Left ventricle myocardium inferior (tissue), 1 donor: ENCODE measurements at places on chromosomes 2 and 18.
A peak's percentile ranks its signal among the peaks of the same experiment; 100 is the strongest.

DNA sequence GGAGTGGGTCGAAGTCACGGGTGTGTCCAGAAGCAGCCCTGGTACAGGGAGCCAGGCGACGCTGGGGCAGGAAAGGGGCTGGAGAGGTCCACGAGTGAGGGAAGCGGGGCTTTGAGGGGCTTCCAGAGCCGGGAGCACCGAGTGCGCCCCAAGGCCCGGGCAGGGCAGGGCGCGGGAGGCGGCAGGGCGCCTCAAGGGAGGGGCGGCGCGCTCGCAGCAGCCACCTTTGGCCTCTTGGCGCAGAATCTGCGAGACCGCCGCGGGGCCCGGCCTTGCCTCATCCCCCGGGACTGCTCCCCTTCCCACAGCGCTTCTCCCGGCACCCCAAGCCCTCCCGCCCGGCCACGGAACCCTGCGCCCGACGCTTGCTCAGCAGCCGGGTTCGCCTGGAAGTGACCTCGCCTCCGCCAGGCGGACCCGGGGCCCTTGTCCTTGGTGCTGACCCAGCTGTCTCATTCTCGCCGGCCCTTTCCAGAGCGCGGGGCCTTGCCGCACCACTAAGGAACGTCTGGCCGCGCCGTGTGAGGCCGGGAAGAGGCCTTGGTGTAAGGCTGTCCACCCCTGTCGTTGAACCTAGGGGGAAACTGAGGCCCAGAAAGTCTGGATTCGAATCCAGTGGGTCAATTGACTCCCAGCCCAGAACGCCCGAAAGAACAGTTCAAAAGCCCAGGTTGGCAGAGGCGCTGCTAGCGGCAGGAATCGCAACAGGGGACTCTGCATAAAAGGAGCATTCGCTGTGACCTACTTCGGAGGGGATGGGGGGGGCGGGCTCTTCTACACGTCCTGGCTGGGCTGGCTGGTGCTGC lies 584 bp upstream of the DNER start:
- peak; percentile 42 for DNase-seq

GRCh38 chr2:56444339-56444738 lies 260.5 kb downstream of the CCDC85A start:
- DNase-seq, result no peak

GRCh38 chr18:67771271-67771670 lies 254.8 kb upstream of the DSEL start:
- DNase-seq, result no peak

DNA sequence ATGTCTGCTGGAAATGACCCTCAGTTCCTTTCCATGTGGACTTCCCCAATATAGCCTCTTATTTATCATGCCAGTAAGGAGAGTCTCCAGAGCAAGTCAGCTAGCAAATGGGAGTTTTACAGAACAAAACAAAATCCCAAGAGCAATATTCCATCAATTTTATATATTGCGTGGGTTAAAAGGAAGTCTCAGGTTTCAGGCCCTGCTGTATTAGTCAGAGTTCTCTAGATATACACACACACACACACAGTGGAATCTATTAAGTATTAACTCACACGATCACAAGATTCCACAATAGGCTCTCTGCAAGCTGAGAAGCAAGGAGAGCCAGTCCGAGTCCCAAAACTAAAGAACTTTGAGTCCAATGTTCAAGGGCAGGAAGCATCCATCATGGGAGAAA lies 102.8 kb upstream of the MAP2 start:
- DNase-seq, result no peak

- DNase-seq, result peak; percentile 16
Observed at GRCh38 chr18:26133652-26134051, at the start of gene PSMA8. Gene PSMA8, plus strand, starts transcription at chr18:26133869. Its CDS starts 97 bp downstream, at chr18:26133966.

GRCh38 chr18:24300703-24301102 lies 96.9 kb downstream of the OSBPL1A start:
- DNase-seq, result no peak

GRCh38 chr2:18345848-18346247 lies 214.6 kb downstream of the RDH14 start:
- no peak for DNase-seq

GRCh38 chr2:201816657-201817575 lies 10.6 kb downstream of the CDK15 start:
- no peak for DNase-seq

DNA sequence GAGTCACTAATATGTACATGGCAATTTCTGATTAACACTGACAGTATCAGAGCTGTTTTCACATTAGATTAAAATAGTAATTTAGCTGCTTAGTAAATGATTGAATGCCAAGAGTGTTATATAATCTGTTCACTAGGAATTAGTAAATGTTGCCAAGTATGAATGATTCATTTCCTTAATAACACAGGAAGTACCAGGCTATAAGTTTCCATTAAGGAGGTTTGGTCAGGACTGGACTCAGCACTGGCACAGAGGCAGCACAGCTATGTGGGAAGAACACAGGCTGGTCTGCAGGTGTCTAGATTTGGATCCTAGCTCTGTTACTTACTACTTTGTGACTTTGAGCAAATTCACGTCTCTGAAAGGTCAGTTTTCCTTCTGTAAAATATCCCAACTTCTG lies 97.2 kb downstream of the TDRD15 start:
- DNase-seq, result no peak

DNA sequence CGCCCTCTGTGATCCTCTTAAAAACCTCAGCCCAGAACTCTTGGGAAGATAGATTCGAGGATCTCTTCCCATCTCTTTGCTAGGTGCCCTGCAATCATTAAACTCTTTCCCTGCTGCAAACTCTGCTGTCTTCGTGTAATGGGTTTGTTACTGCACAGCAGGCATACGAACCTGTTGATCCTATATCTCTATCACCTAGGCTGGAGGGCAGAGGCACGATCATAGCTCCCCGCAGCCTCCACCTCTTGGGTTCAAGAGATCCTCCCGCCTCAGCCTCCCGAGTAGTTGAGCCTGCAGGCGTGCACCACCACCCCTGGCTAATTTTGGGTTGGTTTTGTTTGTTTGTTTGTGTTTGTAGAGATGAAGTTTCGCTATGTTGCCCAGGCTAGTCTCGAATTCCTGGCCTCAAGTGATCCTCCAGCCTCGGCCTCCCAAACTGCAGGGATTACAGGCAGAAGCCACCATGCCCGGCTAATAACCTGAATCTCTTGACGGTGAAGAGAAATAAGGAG lies 493 bp upstream of the BBS5 start:
- no peak for DNase-seq

DNA sequence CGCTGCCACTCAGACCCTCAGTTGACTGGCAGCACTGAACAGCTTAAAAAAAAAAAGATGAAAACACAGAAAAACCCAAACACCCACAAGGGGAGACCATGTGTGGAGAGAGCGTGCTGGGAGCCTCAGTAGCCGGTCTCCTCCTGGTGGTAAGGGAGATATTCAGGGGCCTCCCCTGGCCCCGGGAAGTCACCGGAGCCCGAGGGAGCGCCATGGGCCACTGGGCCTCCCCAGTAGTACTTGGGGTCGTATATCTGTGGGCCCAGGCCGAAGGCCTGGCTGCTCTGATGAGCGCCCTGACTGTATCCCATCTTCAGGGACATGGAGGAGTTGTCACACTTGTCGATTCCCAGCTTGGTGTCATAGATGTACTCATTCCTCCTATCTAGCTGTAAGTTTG lies 145.7 kb upstream of the TEKT4 start:
- no peak for DNase-seq

DNA sequence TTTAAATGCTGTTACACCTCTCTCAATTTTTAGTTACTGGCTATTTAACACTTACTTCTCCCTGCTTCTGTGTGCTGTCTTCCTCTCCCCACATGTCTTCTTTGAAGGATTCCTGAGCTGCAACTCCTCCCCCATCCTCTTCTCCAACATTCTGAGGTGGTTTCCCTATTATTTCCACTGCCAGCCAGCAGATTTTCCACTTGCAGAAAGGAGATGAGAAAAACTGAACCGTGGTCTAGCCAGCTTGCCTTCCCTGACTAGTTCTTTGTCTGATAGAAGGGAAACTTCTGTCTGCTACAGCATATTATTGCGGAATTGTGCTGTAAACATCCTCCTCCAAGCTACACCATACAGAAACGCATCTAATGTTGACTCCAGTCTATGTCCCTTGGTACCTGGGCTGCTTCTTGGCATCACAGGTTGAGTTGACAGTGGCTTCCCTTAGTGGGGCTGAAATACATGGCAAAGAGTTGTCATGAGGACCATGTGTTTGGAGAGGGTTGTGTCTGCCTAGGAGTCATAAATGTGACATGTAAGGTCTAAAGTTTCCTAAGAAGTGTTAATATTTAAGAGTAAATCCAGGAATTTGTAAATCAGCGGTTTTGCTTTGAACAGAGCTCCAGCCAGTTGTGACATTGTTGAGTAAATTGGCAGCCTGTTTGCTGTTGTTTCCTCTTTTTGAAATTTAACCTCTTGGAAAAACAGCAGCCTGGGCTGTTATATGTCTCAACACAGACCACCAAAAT lies 68.3 kb upstream of the RND3 start:
- no peak for DNase-seq

- no peak for DNase-seq
Observed at GRCh38 chr2:5315512-5315911, 376.7 kb upstream of the SOX11 start.

DNA sequence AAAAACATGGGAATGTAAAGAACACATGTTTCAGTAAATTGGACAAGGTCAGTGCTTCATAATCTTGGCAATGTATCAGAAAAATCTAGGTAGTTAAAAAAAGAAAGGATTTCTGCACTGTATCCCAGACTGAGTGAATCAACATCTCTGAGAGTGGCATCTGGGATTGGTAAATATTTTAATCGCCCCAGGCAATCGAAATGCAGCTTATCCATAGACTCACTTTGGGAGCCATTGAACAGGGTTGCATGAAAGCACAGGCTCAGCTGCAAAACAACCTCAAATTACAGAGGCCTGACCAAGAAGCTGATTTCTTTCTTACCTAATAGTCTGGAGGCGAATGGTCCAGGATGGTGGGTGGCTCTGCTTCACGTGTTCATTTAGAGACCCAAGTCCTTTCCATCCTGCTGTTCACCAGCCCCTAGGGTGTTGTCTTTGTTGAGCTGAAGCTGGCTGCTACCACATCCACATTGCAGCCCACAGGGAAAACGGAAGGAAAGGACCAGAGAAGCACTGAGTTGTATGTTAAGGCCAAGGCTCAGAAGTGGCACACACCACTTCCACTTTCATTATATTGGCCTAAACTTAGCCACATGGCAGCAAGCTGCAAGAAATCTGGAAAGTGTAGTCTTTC lies 59.0 kb downstream of the MOGAT1 start:
- DNase-seq, result no peak

GRCh38 chr2:34601561-34601960 lies 1002.5 kb upstream of the FAM98A start:
- no peak for DNase-seq

DNA sequence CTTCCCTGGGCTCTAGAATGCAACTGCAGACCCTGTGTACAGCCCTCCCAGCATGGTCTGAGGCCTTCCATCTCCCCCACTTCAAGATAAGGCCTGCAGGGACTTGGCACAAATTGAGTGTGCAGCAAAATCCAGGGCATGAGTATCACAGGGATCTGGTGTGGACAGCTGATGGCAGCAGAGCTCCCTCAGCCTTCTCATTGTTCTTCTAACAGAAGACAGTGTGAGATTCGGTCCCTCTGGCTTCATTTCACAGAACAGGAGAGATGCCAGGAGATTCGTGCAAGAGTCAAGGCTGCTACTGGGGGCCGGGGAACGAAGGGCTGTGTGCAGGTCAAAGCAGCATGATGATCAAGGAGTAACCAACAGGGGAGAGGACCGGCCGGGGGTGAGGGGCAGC lies 85.8 kb downstream of the UXS1 start:
- DNase-seq, result no peak

DNA sequence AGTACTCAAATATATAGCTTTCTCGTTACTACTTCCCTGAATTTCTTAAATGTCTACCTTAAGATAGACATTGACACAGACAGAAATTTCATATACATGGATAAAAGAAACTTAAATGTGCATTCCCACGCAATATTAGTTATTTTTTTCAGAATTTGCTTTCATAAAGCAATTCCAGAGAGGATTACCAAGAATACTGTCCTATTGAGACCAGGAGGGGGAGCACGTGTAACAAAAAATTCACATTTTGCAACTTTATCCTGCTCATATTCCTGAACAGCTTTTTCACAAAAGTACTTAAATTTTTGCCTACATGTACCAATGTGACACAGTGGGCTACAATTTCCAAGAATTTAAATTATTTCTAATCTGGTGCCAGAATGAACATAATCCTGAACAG lies 30.7 kb upstream of the ERCC3 start:
- DNase-seq, result no peak

GRCh38 chr2:121283670-121284462 lies 1.1 kb downstream of the TFCP2L1 start:
- no peak for DNase-seq

GRCh38 chr18:61225336-61225735 lies 107.9 kb upstream of the CDH20 start:
- DNase-seq, result no peak

DNA sequence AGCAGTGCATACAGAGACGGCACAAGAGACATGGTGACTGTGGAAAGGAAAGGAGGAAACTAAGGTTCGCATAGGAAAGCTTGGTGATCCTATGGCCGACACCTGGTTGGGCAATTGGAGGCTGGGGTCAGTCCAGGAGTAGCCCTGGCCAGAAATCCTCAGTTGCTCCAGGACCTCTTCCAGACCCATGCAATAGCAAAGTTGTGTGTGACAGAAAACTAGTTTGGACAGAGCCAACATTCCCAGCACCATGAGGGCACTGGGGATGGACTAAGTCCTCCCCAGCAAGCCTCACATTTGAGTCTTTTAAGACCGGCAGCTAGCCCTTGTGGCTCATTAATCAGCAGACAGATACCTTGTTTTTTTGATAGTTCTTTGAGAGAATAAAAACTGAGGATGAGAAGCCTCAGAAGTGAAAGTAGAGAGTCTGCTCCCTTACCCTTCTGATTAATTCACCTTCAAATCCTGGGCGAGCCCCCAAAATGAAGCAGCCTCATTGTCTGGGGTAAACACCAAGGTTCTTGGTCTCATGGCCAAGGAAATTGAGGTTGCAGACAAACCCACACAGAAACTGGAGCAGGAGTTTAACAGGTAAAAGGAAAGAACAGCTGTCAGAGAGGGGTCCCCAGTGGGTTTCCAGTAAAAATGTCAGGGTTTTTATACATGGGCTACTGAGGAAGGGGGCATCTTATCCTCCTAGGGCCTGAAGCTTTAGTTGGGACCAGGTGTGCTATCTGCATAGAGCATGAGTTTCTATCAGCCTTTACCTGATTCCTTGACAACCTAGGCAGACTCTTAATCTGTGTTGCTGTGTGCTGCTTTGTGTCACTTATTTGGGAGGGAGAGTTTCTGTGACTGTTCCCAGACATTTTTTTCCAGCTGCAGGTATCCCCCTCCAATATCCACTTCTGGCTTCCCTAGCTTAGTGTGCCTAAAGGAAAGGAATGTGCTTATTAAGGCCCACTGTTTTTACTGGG lies 39.1 kb downstream of the STK17B start:
- DNase-seq, result no peak

GRCh38 chr2:6626401-6627012 lies 239.2 kb downstream of the CMPK2 start:
- DNase-seq, result no peak

GRCh38 chr2:81234711-81235110 lies 930.2 kb upstream of the LRRTM1 start:
- no peak for DNase-seq
